Omental fat pad (tissue), 4 donors: ENCODE measurements at places on chromosomes 7 and 10.

DNA sequence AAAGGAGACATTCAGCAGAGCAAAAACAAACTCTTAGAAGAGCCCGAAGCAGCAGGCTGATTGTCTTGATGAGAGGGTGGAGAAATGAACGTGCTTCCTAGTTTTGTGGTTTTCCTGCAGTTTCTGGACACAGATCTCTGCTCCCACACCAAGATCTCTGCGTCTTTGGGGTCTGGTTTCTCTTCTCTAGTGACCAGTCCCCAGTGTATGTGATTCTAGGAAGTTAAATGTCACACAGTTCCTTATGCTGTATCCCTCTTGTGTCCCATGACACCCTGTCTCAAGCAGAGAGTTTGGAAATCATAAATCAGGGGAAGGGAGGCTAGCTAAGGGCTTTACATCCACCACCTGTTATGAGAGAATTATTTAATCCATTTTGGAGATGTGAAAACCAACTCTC is 55.4 kb upstream of the KLF14 start:
- no peak for DNase-seq

DNA sequence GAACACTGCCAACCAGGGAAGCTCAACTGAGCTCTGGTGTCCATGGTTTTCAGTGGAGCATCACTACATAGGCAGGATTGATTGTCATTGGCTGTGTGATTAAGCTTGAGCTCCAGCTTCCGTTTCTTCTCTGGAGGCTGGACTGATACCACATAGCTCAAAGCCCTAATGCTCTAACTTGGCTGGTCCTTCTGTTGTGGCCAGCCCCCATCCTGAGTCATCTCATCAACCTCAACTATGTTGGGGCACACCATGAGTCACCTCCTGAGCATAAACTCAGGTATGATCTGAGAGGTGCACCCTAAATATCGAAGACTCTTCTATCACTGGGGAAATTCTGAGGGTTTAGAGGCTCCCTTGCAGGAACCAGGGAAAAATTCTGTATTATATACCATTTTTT is 114.5 kb upstream of the INHBA start:
- DNase-seq, result no peak

DNA sequence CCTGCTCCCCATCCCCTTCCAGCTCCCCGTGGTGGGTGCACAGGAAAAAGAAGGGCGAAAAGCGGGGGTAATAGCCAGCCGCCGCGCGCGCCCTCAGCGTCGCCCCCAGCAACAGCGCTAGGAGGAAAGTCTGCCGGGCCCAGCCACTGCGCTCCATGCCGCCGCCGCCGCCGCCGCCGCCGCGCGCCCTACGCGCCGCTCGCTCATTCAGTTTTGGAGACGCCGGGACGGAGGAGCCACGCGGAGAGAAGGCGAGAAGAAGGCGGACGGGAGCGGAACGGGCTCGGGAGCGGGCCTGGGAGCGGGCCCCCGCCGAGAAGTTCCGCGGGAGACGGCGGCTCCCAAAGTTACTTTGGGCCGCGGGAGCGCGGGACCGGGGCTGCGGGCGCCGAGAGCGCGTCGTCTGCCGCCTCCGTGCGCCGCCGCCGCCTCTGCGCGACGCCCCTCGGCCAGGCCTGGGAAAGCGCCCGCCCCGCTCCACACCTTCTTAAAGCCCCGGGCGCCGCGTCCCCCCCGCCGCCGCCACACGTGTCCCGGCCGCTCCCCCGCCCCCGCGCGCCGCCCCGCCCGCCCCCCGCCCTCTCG is at the start of gene RELN:
Gene RELN (minus strand): TSS at position 459 of the 585 bp plus-strand sequence. CDS start 302 bp downstream, at position 157.
- DNase-seq, result no peak

DNA sequence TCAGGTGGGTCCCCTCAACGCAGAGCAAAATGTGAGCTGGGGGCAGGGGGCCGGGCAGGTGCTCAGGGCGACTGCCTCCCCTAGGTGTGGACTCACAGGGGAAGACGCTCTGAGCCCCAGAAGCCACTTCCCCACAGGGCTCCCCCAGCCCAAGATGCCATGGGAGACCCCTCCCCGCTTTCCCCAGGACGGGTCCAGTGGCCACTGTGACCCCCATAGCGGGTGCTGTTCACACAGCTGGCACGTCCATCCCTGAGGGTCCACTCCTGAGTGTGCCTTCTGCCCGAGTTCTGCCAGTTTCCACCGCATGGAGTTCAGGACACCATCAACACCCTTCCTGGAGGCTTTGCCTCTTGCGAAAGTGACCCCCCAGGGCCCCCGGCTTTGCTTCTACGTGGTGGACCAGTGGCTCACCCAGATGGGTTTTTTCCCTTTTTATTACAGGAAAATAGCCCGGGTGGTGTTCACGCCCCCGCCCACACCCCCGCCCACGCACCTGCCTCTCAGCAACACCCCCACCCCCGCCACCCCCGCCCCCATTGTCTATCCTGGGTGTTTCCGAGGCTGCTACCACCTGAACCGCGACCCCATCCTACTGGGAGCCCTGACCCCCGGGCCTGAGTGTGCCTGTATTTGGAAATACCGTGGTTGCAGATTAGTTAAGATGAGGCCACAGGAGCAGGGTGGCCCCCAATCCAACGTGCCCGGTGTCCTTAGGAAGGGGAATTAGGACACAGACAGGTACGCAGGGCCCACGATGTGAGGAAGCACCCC is 32.0 kb downstream of the ADAP1 start:
- peak; percentile 20 for DNase-seq

- no peak for DNase-seq
Observed at GRCh38 chr10:69505636-69506318, 54.5 kb downstream of the TSPAN15 start.

DNA sequence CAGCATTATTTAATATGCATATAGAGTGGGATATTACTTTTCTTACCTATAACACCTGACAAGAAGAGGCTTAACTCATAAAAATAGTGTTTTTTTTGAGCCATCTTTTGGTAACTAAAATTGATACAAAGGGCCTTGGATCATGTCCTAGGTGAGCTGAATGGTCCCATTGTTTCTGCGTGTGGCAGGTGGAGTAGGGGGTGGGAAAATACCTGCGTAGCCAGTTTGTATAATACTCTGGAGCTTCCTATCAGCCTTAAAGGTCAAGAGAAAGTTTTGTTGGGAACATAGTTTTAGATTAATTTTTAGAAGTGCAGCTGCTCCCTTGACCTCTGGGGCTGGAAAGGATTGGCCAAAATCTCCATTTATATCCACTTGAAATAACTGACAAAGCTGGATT is 244.6 kb downstream of the PHTF2 start:
- DNase-seq, result no peak

DNA sequence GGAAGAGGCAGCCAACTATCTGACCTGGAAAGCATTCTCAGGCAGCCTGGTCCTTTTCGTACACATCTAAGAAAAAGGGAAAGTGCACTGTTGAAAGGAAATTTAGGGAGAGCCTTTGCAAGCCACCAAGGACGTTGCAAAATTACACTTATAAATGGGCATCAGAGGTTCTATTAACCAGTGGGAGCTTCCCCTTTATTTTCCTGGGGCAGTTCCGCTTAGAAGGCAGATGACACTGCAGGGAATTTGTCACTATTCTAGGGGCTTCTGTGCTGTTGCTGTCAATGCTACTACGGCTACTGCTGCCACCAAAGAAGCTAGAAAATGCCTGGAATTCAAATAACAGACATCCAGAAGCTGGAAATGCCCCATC is 79.6 kb upstream of the AUTS2 start:
- DNase-seq, result no peak

GRCh38 chr10:20466731-20467130 is 430.4 kb downstream of the NEBL start:
- DNase-seq, result no peak

GRCh38 chr10:97234400-97234799 is 48.6 kb upstream of the SLIT1 start:
- DNase-seq, result no peak

- DNase-seq, result no peak
Observed at GRCh38 chr7:2956076-2956475, 87.6 kb downstream of the CARD11 start.

DNA sequence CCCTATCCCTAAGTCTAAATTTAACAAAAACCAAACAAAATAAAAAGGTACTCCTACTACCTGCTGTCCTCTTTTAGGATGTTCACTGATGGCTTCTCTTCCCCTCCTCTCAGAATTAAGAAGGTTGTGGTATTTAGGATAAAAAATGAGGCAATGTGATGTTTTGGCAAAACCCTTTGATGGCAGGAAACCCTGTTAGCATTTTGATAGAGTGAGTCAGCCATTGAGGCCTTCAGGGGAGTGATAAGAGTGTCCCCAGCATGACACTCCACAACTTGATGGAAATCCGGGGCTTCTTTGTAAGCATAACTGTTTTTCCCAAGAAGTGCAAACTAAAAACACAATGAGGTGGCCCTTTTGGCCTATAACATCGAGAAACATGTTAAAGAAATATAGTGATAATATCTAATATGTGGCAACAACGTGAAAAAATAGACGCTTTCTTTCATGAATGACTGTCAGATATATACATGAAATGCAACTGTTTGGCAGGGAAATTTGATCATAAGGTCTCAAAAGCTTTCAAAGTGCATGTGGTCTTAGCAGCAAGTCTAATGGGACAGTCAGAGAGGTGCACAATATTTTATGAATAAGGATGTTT is 55.0 kb downstream of the PRTFDC1 start:
- DNase-seq, result no peak

DNA sequence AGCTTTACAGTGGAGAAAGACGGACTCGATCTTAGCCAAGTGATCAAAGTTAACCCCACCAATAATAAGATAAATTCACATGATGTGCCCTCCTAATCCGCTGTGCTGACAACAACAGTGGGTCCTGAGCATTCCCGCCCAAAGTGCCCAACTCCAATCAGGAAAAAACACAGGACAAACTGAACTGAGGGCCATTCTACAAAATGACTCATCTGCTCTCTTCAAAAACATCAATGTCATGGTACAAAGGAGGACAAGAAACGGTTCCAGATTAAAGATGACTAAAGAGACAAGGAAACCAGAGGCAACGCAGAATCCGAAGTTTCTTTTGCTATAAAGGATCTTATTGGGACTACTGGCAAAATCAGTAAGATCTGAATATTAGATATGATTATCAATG is 79.4 kb downstream of the CTBP2 start:
- no peak for DNase-seq

DNA sequence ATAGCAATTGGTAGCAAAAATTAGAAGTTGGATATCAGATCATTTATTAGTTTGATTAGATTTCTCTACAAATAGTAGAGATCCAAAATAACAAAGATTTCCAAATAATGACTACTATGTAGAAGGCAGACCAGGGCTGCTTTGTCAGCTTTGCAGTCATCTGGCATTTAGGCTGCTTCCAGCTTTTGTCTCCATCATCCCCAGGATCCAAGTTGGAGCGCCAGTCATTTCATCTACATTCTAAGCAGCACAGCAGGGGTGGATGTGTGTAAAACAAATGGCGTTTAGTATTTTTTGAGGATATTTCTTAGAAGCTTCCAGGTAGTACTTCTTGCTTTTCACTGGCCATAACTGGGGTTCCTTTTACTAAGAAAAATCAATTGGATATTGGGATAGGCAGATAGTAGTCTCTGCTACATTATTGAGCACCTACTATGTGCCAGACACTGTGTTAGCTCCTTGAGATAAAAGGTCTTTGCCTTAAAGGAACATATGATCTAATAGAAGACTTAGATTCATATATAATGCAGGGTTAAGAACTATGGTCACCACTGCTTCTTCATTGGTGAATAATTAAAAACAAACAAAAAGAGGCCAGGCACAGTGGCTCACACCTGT is 41.5 kb downstream of the TPST1 start:
- DNase-seq, result no peak

GRCh38 chr7:2000746-2001321 is 231.9 kb downstream of the MAD1L1 start:
- no peak for DNase-seq

DNA sequence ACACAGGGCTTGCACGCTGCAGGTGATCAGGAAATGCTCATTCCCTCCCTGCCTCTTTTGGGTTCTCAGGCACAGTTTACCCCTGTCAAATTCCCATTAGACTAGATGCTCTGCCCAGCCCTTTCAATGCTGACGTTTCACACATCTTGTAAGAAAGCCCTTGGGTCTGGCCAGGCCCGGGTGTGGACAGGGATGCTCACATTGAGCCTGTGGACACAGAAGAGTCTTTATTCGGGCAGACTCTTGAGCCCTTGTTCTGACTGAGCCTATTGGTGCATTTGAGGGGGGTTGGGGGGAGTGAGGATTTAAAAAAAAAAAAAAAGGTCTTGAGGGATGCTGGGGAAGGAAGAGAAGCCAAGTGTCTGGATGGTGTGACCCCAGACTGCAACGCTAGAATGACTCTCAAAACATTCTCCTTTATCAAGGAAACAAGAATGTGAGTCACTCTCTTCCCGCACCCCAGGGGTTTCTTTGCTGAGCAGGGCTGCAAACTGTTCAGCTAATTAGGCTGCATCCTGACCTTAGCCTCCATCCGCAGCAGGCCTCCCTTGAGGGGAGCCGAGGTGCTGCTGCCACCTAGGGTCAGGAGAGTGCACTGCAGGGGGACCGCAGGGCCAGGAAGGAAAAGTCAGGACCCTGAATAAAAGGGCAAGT is 53.6 kb upstream of the TMEM72 start:
- DNase-seq, result peak; percentile 55

- peak; percentile 19 for DNase-seq
Observed at GRCh38 chr7:30655096-30655970, 26.9 kb downstream of the CRHR2 start.

DNA sequence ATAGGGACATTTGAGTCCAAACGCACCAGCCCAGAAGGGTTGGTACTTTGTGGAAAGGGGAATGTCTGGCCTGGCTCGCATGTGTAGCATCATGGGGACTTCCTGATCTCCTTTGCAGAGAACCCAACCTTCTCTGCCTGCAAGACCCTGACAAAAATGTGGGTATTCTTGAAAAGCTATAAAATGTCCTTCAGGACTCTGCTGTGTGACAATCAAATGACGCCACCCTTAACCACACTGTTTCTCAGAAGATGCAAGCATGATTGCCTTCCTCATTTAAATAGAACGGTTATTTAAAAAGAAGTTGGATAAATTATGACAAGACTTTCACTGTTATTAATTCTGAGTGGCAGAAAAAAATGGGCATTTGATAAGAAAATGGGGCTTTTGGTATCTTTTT is 15.1 kb upstream of the GPR15LG start:
- DNase-seq, result no peak

DNA sequence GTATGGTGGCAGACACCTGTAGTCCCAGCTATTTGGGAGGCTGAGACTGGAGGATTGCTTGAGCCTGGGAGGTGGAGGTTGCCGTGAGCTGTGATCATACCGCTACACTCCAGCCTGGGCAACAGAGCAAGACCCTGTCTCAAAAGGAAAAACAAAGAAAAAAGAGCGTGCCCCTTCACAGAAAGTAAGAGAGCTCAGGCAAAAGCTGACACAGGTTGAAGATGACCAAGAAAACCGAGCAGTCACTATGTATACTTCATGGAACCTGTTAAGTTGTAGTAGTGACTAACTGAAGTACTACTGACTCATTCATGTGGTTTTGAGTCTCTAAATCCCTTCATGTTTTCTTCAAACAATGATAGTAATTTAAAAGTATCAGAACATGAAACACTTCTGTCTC is 1.2 kb upstream of the PRRT4 start:
- no peak for DNase-seq

GRCh38 chr10:73229567-73229966 is 17.5 kb downstream of the DNAJC9 start:
- DNase-seq, result no peak

GRCh38 chr7:83796760-83797159 is 147.8 kb upstream of the SEMA3E start:
- DNase-seq, result no peak

- DNase-seq, result peak; percentile 4
Observed at GRCh38 chr7:1707756-1708595, 37.9 kb downstream of the ELFN1 start.

- DNase-seq, result no peak
Observed at GRCh38 chr7:98472521-98472954, 71.6 kb upstream of the BAIAP2L1 start.
